HCT116 (cell line): ENCODE measurements at places on chromosomes 7 and 10. TPM values are rescaled to one million over a fixed set of nuclear protein-coding genes. Genes with fewer than 3 reads are reported as not detected.

Gene PTPRN2
- total RNA-seq: 2.1 TPM

Gene NKX1-2
- total RNA-seq: 3.4 TPM

Gene CUX1
- total RNA-seq: 68.9 TPM

Gene COL26A1
- 0.27 TPM for total RNA-seq

DNA sequence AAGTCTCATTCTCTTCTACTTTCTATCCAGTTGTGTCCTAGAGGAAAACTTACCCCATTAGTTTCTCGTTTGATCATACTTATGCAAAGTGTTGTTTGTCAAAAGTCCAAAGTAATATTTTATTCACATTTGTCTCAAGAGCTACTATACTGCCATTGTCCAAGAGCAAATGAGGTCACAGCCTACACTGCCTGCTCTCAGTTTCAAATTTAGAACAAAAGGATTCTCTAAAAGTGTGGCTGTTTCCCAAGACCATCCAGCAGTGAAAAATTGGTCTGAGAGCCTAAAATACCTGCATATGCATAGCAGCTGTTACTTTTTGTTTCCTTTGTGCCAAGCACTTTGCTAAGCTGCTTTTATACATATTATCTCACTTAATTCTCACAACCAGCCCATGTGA is 439.5 kb upstream of the NFE2L3 start:
- DNase-seq: no peak

- DNase-seq: no peak
Observed at GRCh38 chr10:43901302-43901701, 252.6 kb upstream of the ZNF32 start.

Gene HMX3
- total RNA-seq: not detected

GRCh38 chr10:47027108-47027783 is 116.0 kb downstream of the PTPN20 start:
- no peak for DNase-seq

Gene FAM25A
- 2.7 TPM for total RNA-seq

DNA sequence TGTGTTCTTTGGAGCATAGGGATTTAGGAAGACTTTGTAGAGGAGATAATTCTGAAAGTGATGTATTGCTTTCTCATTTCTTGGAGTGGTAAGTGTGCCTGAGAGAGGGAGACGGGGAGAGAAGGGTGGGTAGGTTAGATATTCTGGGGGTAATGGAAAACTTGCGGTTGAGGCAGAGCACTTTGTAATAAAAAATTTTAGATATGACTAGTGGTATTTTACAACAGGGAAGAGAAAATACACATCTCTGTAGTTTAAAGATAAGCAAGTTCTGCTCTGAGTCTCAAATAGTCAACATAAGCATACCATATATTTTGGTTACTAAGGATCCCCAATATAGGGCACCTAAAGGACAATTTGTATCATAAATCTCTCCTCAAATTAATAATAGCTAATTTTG is 6.6 kb downstream of the VPS50 start:
- DNase-seq: no peak

- DNase-seq: peak; percentile 22
Observed at GRCh38 chr7:142301923-142302550, 44.2 kb upstream of the PRSS58 start.

Gene TAS2R16
- total RNA-seq: not detected

Gene TAS2R41
- not detected for total RNA-seq

Gene SEMA3D
- total RNA-seq: 1.4 TPM

DNA sequence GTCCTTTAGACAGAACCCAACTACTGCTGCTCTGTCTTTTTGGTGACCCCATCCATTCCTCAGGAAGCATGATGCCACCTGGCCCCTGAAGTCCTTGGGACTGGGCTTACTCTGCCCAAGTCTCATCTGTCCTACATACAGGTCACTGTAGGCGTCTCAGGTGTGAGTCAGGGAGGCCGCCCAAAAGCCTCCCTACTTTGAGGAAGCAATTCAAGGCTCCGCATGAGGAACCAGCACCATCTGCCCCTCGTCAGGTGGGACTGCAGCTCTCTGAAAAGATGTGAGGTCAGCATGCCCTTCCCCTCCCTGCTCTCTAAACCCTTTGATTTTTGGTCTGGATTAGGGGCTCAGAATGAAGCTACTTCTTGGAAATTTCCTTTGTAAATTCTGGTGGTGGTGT is 354.8 kb downstream of the CXCL12 start:
- no peak for DNase-seq

DNA sequence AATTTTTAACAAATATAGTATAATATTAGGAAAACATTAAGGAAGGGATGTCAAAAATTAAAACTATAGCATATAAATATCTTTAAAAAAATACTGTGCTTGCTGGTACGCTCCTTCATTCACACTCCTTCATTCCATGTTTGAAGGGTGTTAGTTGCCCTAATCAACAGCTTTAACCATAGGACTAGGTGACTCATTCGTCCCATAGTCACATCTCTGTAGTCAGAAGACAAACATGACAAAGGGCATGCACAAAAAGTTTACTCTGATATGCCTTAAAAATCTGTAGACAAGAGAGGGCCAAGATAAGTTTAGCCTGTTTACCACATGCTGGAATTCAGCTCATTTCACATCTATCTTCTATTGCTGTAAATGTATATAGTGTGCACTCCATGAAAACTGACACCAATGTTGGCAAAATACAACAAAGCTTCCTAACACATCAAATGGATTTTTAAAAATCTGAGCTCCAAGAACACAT is 646 bp downstream of the FAM13C start:
- DNase-seq: no peak

Gene ZNF783
- 12.5 TPM for total RNA-seq

Gene PCLO
- total RNA-seq: 2.4 TPM

Gene TSPAN33
- 22.2 TPM for total RNA-seq

Gene CALY
- total RNA-seq: 0.47 TPM

GRCh38 chr7:90347759-90348158 is 1.2 kb downstream of the GTPBP10 start:
- no peak for DNase-seq

- DNase-seq: peak; percentile 92
Observed at GRCh38 chr10:24901686-24902399, 50.6 kb downstream of the PRTFDC1 start.
